MCF 10A (cell line): ENCODE measurements at places on chromosomes 16 and 17. TPM values are rescaled to one million over a fixed set of nuclear protein-coding genes. Genes with fewer than 3 reads are reported as not detected.

Gene PRRT2
- 0.42 and 0.96 TPM in 2 replicates for total RNA-seq

Gene STH
- total RNA-seq: not detected in 2 replicates

Gene TAC4
- not detected in 2 replicates for total RNA-seq

Gene ZNHIT3
- 33.9 and 35.5 TPM in 2 replicates for total RNA-seq

Gene SBK1
- 0.14 and 0.25 TPM in 2 replicates for total RNA-seq

Gene ACSM3
- 2.0 and 2.3 TPM in 2 replicates for total RNA-seq

Gene EZH1
- total RNA-seq: 31.1 and 31.7 TPM in 2 replicates

Gene CHST4
- 0.14 TPM in 1 of 2 replicates, not detected in the other for total RNA-seq

GRCh38 chr16:61460020-61460419 lies 576.2 kb downstream of the CDH8 start:
- H3K4me3 ChIP-seq: no peak overlapping the region
- no peaks in the 10 kb centered on the region for H3K4me1 ChIP-seq
- no peaks in the 10 kb centered on the region for H3K27me3 ChIP-seq
- no peak overlapping the region for H3K27ac ChIP-seq

DNA sequence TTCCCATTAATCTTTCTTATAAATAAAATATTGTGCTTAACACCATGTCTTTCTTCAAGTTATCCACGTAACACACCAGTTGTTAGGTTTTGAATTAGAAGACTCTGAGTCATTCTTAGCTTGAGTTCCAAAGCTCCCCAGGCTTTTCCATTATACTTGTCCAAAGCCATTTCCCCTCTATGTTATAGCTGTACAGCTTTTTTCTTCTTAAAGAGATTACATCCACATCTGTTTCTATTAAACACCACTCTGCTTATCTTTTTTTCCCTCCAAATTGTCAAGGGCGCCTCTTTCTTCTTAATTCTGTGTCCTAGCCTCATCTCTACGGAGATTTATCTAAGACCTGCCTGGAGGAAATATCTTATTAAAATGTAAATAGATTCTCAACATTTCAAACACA lies 139.4 kb upstream of the CPHXL start:
- no peak overlapping the region for H3K27ac ChIP-seq
- no peaks in the 10 kb centered on the region for H3K4me1 ChIP-seq
- DNase-seq: no peak
- no peak overlapping the region for H3K4me3 ChIP-seq
- no peaks in the 10 kb centered on the region for H3K36me3 ChIP-seq

DNA sequence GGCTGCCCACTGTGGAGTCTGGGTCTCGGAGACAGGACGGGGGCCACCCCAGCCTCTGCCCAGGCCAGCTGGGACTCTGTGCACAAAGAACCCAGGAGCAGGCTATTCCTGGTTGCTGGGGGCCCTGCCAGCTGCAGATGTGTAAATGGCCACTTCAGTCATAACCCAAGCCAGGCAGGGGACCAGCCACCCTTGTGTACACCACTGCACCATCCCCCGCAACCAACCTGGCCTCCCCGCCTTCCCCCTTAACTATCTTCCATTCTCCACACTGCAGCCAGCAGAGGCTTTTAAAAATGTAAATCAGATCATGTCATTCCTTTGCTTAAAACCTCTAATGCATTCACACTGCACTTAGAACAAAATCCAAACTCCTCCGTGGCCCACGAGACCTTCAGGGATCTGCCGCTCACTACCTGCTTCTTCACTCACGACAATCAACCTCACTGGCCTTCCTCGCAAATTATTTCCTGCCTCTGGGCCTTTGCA lies 28.3 kb downstream of the RTN4RL1 start:
- H3K4me3 ChIP-seq: no peak overlapping the region
- H3K27ac ChIP-seq: peak overlapping the region; percentile 86
- peaks cover 4% of the 10 kb centered on the region for H3K36me3 ChIP-seq
- no peak for DNase-seq
- H3K27me3 ChIP-seq: no peaks in the 10 kb centered on the region
- H3K4me1 ChIP-seq: peaks cover 21% of the 10 kb centered on the region

GRCh38 chr17:30232015-30232823 lies 3.3 kb downstream of the SLC6A4 start:
- no peak overlapping the region for H3K27ac ChIP-seq
- no peak for DNase-seq
- H3K36me3 ChIP-seq: no peaks in the 10 kb centered on the region
- no peaks in the 10 kb centered on the region for H3K4me1 ChIP-seq

GRCh38 chr17:80270104-80270503 lies 9.5 kb downstream of the RNF213 start:
- DNase-seq: no peak
- no peaks in the 10 kb centered on the region for H3K27me3 ChIP-seq
- no peak overlapping the region for H3K27ac ChIP-seq
- no peaks in the 10 kb centered on the region for H3K4me1 ChIP-seq
- H3K36me3 ChIP-seq: peaks cover 22% of the 10 kb centered on the region

GRCh38 chr17:9016941-9017552 lies 4.3 kb upstream of the NTN1 start:
- H3K36me3 ChIP-seq: no peaks in the 10 kb centered on the region
- no peak for DNase-seq
- H3K27ac ChIP-seq: no peak overlapping the region
- H3K27me3 ChIP-seq: no peaks in the 10 kb centered on the region

DNA sequence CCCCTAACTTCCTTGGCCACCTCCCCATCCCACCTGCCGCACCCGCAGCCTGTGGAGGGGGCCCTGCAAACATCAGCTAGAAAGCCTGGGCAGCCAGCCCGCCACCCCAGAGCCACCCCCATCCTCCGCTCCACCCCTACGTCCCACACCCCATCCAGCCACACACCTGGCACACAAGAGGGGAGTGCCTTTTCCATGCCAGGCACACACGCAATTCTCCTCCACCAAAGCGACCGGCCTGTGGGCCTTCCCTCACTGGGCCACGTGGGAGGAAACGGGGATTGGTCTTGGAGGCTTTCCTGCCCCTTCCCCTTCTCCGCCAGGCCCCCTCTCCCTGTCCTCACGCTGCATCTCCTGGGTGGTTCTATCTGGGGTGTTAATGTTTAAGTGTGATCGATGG lies 48.7 kb upstream of the TNRC6C start:
- peaks cover 89% of the 10 kb centered on the region for H3K27me3 ChIP-seq
- no peaks in the 10 kb centered on the region for H3K36me3 ChIP-seq
- H3K27ac ChIP-seq: no peak overlapping the region
- H3K4me1 ChIP-seq: no peaks in the 10 kb centered on the region

- H3K27ac ChIP-seq: peak overlapping the region; percentile 66
- peaks cover 5% of the 10 kb centered on the region for H3K36me3 ChIP-seq
- DNase-seq: peak; percentile 89
- H3K4me3 ChIP-seq: no peak overlapping the region
Observed at GRCh38 chr16:57810197-57811031, 8.1 kb upstream of the KIFC3 start.

DNA sequence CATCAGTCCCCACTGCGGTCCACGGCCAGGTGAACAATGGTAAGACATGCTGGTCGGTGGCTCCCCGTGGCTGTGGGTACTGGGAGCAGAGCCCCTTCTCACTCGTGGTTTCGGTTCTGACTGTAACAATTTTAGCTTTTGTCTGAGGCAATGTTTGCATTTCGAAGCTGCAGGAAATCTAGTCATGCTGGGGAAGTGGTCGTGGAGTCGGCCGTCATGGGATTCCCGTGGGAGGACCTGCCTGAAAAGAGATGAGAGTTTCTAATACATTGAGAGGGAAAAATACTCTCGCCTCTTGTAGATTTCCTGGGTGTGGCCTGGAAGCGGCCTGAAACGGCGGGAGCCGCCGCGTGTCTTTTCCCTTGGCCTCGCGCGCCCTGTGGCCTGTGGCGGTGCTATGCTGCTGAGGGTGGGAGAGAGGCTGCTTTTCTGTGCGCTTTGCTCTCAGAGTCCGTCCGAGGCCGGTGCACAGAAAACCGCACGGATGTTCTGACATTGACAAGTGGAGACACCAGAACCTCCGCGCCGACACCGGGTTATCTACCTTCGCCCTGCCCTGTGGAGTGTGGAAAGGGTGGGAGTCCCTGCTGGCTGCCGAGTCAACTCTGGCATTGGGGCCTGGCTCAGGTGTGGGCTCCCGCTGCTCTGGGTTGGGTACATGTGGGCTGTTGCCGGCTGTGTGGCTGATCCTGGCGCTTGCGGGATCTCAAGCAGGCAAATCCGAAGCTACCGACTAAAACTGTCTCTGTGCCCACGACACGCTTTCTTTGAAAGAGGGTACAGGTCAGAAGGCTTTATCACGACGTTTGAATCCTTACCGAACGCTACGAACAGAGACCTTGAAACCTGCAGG lies 60.8 kb downstream of the WDR45B start:
- H3K4me3 ChIP-seq: no peak overlapping the region
- peaks cover 3% of the 10 kb centered on the region for H3K4me1 ChIP-seq
- peak overlapping the region; percentile 79 for H3K27ac ChIP-seq
- no peaks in the 10 kb centered on the region for H3K27me3 ChIP-seq
- no peak for DNase-seq

DNA sequence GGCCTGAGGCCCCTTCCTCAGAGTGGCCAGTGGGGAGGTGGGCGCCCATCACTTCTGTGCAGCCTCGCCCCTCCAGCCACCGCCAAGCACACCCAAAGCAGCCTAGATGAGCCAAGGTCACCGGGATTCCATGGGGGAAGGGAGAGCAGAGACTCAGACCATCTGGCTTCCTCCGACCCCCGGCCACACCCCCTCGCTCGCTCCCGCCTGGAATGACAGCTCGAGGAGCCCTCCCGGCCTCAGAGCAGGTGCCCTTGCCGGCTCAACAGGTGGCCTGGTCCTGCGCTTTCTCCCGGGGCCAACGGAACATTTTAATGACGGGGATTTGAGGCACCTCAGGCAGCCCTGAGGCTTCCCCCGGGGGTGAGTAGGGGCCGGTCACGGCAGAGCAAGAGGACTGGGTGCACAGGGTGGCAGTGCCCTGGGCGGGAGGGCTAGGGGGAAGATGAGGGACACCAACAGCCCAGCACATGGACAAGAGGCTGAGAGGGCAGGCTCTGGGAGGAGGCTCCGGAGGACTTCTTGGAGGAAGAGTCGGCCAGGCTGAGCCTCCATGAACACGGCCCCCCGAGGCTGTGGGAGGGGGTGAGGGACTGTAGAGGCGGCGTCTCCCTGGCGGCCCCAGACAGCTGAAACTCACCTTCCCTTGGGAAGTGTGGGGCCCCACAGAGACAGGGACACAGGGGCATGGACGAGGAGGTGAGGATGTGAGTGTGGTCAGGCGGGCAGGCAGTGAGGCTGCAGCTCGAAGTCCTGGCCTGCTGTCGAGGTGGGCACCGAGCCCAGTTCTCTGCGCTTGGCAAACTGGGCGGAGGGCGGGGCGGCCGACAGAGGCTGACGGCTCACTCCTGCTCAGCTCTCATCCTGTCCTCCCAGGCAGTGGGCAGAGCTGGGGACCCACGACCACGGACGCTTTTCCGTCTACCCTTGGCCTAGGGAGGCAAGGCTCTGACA lies 12.5 kb upstream of the C1QTNF8 start:
- peak; percentile 34 for DNase-seq
- peaks cover 74% of the 10 kb centered on the region for H3K27me3 ChIP-seq
- H3K4me1 ChIP-seq: no peaks in the 10 kb centered on the region
- H3K4me3 ChIP-seq: no peak overlapping the region

GRCh38 chr16:83728492-83728891 lies 79.3 kb upstream of the HSBP1 start:
- H3K4me3 ChIP-seq: no peak overlapping the region
- DNase-seq: no peak
- H3K36me3 ChIP-seq: no peaks in the 10 kb centered on the region
- H3K4me1 ChIP-seq: no peaks in the 10 kb centered on the region

DNA sequence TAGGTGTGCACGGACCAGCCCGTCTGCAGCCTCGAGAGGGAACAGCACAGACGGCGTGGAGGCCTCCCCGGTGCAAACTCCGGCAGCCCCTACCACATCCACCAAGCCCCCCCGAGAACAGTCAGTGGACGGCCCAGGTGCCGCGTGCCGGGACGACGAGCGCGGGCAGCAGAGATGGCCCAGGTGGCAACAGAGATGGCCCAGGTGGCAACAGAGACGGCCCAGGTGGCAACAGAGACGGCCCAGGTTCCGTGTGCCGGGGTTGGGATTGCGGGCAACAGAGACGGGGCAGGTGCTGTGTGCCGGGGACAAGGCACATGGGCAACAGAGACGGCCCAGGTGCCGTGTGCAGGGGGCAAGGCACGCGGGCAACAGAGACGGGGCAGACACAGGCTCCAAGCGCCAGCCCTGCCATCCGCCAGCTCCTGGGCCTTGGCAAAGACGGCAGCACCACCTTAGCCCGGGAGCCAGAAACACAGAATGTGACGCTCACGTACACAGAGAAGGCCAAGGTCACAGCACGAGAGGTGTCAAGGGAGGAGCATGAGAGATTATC lies 31.1 kb downstream of the RPH3AL start:
- H3K4me3 ChIP-seq: no peak overlapping the region
- no peak for DNase-seq
- H3K36me3 ChIP-seq: peaks cover 10% of the 10 kb centered on the region
- peaks cover 15% of the 10 kb centered on the region for H3K27me3 ChIP-seq
- H3K4me1 ChIP-seq: no peaks in the 10 kb centered on the region

- H3K4me3 ChIP-seq: peak overlapping the region; percentile 89
- peaks cover 5% of the 10 kb centered on the region for H3K4me1 ChIP-seq
- H3K36me3 ChIP-seq: peaks cover 30% of the 10 kb centered on the region
- peak; percentile 15 for DNase-seq
Observed at GRCh38 chr16:74667255-74667700, 601 bp upstream of the RFWD3 start.

DNA sequence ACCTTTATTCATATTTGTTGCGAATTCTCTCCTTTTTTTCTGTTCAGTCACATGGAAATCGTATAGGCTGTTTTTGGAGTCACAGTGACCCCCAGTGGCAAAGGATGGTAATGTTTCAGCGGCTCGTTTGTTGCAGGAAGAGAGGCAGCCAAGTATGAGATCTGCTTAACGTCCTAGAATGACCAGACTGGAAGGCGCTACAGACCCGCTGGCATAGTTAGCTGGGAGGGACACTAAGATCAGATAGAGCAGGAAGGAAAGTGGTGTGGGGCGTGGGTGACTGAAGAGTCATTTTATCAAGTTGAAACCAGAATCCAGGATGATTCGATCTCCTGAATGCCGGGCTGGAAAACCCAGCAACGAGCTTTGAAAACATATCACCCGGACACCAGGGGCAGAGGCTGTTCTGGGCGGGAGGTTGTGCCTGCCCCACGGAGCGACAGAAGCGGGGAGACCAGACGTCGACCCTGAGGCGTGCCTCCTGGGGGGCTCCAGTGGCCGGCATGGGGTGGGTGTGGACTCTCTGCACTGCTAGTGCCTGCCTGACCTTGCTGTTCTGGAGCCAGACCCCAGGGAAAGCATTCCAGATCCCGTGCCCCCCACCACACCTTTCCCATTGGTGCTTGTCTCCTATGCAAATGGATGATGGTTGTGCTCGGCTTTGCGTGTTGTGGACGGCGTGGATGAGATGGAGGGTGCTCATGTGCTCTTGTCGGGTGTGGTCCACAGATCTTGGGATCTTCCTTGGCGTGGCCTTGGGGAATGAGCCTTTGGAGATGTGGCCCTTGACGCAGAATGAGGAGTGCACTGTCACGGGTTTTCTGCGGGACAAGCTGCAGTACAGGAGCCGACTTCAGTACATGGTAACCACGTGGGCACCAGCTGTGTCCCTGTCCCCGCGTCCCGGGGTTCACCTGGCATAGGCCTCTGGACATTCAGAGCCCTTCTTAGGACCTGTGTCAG lies 7.7 kb downstream of the IL34 start:
- DNase-seq: peak; percentile 89
- H3K27ac ChIP-seq: no peak overlapping the region
- peak overlapping the region; percentile 45 for H3K4me3 ChIP-seq
- H3K27me3 ChIP-seq: no peaks in the 10 kb centered on the region
- H3K36me3 ChIP-seq: no peaks in the 10 kb centered on the region

GRCh38 chr17:35079547-35080423 lies 16.3 kb upstream of the RFFL start:
- peaks cover 22% of the 10 kb centered on the region for H3K4me1 ChIP-seq
- DNase-seq: peak; percentile 72
- no peaks in the 10 kb centered on the region for H3K27me3 ChIP-seq
- no peak overlapping the region for H3K4me3 ChIP-seq

GRCh38 chr16:85781695-85782370 lies 17.5 kb downstream of the EMC8 start:
- H3K27ac ChIP-seq: peak overlapping the region; percentile 1
- H3K36me3 ChIP-seq: peaks cover 55% of the 10 kb centered on the region
- DNase-seq: peak; percentile 71
- no peaks in the 10 kb centered on the region for H3K27me3 ChIP-seq
- H3K4me1 ChIP-seq: peaks cover 23% of the 10 kb centered on the region
